Left lung (tissue), 14 donors: ENCODE measurements at places on chromosomes 2 and 18.

DNA sequence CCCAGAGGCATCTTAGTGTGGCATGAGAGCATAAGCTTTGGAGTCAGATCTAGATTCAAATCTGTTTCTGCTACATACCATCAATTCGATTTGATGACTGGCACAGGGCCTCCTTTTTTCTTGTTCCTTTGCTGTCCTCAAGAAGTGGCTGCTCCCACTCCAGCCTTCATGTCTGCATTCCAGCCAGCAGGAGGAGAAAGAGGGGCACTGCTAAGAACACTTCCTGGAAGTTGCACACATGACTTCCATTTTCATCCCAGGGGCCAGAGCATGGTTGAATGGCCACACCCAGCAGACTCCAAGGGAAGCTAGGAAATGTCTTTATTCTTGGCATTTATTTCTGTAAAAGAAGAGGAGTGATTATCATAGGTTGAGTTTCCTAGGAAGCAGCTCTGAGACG is 50.4 kb downstream of the EML6 start:
- DNase-seq, result no peak

DNA sequence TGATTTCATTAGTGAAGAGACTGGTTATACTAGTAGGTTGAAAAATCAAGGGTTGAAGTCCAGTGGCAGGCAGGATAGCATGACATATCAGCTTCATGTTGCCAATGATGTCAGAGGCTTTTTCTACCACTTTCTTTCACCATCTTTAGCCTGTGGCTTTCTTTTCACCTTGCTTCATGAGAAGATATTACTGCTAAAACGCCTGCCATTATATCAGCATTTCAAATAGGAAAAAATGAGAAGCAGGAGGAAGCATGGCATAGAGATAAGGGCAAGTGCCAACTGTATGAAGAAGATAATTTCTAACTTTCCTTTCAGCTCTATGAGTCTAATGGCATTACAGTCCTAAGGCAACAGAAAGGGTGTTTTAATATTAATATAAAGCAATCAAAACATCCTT is 270.2 kb upstream of the SYT4 start:
- DNase-seq, result no peak

GRCh38 chr2:96551605-96552314 is 15.2 kb downstream of the ARID5A start:
- no peak for DNase-seq

GRCh38 chr2:154901063-154901462 is 202.6 kb downstream of the KCNJ3 start:
- DNase-seq, result no peak

DNA sequence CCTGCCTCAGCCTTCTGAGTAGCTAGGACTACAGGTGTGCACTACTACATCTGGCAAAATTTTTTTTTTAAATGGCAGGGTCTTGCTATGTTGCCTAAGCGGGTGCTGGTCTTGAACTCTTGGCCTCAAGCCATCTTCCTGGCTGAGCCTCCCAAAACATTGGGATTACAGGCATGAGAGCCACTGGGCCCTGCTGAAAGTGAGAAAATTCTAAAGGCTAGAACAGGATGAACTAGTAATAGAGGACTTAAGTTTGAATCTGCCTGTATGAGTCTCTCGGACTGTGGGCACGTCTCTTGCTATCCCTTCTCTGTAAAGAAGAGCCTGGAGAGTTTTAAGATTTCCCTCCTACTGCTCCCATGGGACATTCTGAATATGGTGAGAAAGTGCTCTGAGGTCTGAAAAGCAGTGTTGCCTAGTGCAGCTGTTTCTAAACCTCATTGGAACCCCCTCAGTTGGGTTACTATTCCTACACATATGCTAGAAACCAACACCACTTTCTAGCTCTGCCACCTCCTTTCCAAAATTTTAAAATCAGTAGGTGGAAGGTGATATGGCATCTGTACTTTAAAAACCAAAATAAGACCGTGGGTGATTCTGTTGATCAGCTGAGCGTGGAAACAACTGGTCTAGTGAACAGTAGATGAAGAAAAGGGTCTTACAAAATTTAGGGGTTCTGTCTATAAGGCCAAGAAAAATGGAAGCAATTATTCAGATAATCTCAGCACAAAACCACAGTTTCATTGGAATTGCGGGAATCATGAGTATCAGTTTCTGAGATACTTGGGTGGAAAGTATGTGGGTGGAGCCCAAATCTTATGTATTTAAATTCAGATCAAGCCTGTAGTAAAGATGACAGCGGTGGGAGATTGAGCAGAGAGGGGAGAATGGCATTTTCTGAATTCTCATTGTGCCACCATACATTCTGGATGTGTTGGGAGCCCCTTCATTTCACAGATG is 259.8 kb upstream of the CXCR4 start:
- no peak for DNase-seq

DNA sequence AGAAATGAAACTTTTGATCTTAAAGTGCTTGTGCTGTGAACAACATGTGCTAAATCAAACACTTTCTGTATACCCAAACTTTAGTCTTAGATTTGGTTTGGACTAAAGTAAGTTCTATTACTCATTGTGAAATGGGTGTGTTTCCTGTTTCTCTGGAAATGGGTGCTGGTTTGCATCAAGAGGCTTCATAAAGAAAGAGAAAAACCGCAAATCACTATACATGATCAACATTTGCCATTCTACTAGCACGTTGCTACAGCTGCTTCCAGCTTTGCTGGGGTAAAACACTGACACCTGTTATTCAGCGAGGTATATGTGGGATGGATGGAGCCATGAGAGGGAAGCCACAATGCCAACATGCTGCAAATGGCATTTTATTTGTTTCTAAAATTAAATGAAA is 547.0 kb upstream of the ACVR2A start:
- no peak for DNase-seq

DNA sequence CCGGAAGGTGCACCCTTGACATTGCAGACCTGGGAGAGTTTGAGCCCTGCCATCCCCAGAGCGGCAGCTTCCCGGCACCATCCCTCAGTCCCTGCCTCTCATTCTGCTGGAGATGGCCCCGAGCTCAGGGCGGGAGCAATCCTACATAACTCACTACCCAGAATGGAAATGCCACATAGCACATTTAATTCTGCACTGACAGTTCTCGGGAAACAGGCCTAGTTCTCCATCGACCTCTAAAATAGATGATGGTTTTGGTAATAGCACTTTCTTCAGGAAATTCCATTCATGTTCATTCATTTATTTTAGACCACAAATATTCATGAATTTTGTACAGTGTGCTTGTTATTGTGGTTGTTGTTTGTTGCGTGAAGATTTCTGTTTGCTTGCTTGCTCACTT is 92.9 kb upstream of the SLC14A2 start:
- DNase-seq, result no peak
